ENCODE measurements at places on chromosomes 13 and 19.

GRCh38 chr13:33940898-33941297, 122.9 kb downstream of the RFC3 start:
- DNase-seq, result no peak

DNA sequence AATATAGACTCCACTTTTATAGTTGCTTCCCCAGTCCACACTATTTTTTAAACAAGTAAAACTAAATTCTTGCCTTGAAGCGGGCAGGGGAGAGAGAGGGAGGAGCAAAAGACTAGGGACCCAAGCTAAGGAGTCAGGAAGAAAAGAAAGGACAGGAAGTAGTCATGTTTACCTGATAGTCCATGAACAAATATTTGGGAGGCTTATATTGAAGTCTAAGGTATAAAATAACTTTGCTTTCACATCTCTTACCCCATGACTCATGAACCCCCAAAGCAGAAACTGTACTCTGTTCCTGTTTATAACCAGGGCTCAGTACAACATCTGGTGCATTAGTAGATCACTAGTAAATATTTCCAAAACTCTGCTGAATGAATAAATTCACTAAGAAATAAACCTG, 67.3 kb downstream of the ZAR1L start:
- no peak for DNase-seq

- DNase-seq, result no peak
Measured at GRCh38 chr19:33718651-33719254, 77.9 kb upstream of the KCTD15 start.

DNA sequence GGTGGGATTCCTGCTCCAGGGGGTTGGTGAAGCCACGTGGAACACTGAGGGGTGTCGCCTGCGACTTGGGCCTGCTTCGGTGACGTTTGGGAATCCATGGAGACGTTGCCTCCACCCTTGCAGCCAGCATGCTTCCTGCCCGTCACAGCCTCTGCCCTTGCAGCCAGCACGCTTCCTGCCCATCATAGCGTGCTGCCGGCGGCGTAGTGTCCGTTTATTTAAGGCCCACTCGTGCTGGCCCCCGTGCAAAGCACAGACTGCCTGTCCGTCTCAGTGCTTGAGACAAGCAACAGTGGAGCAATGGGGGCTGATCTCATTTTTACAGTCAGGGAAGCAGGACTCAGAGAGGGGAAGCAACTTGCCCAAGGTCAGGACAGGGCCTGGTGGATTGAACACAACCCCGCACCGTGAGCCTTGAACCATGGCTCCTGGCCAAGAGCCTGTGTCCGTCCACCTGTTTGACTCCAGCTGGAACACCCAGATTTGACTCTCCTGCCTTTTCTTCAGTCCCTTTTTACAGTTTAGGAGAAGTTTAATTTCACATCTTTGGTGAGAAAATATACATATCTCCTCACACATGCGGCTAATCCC, 149.6 kb downstream of the TEX29 start:
- no peak for DNase-seq

DNA sequence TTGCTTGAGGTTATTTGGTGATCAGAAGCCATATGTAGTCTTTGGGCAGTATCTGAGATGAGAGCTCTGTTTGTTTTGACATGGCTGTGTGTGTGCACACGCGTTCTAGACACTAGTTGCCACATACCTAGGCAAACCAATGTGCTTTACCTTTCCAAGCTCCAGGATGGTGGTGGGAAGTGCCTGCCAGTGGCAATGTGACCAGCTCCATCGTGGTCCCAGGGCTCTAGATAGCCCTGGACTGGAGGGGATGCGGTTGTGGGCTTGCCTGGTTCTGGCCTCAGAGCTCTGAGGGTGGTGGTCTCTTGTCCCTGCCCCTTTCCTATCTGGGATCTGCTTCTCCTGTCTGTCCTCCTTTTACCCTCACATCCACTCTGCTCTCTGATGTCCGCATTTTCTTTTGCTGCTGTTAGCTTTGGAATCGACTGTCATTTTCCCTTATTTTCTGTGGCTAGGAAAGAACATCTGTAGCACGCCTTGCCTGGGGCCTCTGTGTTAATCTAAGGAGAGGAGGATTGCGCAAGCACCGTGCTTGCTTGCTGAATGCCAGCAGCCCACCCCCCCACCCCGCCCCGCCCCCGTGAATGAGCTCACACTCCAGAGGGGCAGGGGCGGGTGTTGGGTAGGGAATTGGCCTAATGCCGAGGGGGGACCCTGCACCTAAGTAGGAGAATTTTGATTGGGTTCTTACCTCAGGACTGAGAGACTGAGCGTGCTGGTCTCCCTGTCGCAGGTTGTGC, 89.5 kb downstream of the ARHGEF7 start:
- no peak for DNase-seq

DNA sequence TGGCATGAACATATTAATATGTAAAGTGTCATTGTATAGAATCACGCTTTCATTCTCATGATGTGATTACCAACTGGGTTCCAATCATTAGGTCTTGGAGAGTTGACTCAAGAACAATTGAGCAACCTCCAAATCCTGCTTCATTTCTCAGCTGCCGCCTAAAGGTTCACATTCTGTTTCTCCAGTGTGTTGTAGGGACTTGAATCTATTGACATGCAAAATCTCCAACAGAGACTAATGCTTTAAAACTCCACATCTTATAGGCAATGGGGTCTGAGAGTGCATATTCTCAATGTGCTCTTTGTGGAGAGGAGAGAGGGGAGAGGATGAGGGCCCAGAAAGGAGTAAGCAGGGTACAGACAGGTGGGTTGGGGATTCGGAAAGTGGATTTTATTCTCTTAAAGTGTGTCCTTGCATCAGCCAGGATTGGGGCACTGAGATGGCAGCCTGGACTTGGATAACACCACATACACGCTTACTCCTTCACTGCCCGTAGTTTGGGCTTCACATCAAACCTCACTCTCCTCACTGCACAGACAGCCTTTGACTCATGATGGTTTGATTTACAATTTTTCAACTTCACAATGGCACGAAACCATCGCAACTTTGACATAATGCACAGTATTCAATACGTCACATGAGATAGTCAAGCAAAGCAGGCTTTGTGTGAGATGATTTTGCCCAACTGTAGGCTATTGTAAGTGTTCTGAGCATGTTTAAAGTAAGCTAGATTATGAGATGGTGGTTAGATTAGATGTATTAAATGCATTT, 241.3 kb upstream of the IRS2 start:
- DNase-seq, result no peak

GRCh38 chr19:12788042-12788681, 3.1 kb upstream of the JUNB start:
- no peak for DNase-seq

- DNase-seq, result no peak
Measured at GRCh38 chr19:1163934-1164683, 10.0 kb downstream of the SBNO2 start.

DNA sequence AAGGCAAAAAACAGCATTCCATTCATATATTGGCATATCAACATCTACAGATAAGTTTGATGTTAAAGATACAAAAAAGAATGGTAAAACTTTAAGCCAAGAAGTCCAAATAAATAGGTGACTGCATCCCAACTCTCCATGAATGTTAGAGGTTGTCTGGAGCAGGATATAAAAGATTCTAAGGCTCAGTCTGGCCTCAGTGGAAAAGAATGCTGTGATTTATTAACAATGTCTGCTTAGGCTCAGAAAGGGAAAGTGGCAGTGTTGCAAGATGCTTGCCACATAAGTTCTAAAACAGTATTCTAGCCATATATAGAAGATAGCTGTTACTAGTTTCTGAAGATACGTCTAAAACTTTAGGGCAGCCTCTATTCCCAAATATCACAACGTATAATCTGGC, 179.8 kb upstream of the NBEA start:
- DNase-seq, result no peak

GRCh38 chr13:37870895-37871550, 1.5 kb upstream of the TRPC4 start:
- DNase-seq, result no peak

All from stimulated activated CD4-positive, alpha-beta T cell treated with anti-CD3 and anti-CD28 coated beads, Interleukin-15, amount 100 ng/mL, for 24 hours (primary cell).